ENCODE measurements at places on chromosomes 1 and 21.

GRCh38 chr1:77562596-77563150 lies 119.8 kb downstream of the ZZZ3 start:
- no peak for DNase-seq

DNA sequence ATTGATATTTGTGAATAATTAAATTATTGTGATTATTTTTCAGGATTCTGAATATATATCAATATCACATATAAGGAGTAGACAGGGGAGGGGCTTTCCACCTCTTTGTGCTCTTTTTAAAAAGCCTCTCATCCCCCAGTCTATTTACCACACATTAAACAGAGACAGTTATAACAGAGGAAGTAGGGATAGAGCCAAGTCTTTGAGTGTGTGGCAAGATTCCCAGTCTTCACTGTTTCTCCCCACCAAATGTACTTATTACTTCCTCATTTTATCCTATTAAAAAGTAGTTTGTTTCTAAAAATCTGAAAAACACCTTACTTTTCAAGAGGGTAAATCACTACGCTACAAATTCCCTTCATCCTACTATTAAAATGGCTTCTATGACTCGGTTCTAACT lies 46.7 kb downstream of the EPS15 start:
- DNase-seq: no peak

DNA sequence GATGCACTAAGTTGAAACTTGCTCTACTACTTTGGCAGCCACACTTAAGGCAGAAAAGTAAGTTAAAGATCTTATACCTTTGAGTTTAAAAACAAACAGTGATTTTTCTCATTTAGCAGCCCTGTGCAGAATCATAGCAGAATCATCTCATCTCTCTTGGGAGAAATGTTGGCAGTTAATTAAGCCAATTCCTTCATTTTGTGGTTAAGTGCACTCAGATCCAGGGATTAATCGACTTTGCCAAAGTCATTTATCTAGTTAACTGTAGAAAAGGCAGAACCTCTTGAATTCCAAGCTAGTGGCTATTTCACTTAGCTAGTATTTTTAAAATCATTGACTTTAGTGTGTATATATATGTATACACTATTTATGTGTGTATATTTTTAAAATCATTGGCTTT lies 125.0 kb downstream of the GPR52 start:
- DNase-seq: no peak

DNA sequence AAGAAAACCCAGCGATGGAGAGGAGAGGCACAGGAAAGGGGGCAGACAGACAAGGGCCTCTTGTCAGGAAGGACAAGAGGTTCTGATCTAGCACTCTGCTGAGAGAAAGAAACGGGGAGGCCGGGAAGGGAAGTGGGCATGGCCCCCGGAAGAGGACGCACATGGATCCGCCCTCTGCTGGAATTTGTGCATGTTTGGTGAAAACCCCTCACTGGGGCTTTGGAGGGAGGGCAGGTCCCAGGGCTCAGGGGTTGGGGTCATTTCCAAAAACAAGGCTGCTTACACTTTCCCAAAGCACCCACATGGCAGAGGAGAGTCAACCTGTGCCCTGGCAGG lies 32.4 kb upstream of the ECE1 start:
- no peak for DNase-seq

- DNase-seq: no peak
Observed at GRCh38 chr1:47241114-47242113, 9.4 kb upstream of the TAL1 start.

DNA sequence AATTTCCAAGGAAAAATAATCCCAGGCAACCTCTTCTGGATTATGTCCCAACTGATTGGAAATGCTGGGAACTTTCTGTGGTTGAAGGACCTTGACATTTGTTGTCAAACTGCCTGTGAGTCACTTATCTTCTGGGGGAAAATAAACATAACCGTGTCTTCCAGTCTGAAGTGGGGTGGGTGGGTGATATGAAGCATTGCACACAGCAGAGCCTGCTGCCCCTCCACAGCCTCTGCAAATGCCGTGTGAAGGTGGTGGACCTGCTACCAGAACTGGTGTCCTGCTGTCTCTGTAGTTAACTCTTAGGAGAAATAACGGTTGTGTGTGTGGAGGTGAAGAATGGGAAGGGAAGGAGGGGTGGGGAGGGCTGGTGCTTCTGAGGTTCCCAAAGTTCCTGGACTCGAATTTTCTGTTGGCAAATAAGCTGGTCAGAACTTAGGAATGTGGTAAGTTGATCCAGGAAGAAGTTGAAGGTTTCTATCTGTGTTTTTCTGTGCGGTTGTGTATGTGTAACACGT lies 23.2 kb downstream of the GALNT2 start:
- no peak for DNase-seq

- DNase-seq: no peak
Observed at GRCh38 chr1:12556368-12556930, 61.6 kb downstream of the DHRS3 start.

- no peak for DNase-seq
Observed at GRCh38 chr1:232385221-232385620, 244.7 kb downstream of the SIPA1L2 start.

DNA sequence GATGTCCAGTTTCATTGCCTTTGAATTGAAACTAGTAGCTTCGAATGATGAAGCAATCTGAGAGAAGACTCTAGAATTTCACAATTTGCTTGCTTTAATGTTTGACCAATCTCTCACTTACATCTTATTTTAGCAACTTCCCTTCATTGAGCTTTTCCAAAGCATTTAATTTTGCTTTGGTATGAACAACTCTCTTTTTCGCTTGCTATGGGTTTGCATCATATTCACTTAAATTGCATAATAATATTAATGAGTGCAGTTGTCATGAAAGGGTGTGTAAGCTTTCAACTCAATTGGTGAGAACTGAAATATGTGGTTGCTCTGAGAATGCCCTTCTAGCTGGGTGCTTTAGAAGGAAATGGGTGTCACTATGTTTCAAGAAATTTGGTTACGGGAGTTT lies 309.2 kb downstream of the HLX start:
- DNase-seq: no peak

GRCh38 chr1:81878538-81878937 lies 77.8 kb downstream of the ADGRL2 start:
- no peak for DNase-seq

DNA sequence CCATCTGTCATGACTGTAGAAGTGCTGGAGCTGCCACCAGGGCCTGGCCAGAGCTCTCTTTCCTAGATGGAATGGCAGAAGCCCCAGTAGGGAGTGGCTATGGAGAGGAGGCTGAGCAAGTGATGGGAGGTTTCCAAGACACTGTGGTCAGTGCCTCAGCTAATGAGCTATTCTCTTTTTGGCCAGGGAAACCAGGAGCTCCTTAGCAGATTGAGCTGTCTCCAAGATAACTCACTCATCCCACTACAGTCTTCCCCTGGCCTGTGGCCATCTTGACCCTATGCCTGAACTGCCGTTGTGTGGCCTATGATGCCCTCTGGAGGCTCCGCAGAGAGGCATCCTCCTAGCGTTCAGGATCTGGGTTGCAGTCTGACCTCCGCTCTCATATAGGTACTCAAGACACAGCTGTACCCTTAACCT lies 60.5 kb downstream of the ERI3 start:
- no peak for DNase-seq

DNA sequence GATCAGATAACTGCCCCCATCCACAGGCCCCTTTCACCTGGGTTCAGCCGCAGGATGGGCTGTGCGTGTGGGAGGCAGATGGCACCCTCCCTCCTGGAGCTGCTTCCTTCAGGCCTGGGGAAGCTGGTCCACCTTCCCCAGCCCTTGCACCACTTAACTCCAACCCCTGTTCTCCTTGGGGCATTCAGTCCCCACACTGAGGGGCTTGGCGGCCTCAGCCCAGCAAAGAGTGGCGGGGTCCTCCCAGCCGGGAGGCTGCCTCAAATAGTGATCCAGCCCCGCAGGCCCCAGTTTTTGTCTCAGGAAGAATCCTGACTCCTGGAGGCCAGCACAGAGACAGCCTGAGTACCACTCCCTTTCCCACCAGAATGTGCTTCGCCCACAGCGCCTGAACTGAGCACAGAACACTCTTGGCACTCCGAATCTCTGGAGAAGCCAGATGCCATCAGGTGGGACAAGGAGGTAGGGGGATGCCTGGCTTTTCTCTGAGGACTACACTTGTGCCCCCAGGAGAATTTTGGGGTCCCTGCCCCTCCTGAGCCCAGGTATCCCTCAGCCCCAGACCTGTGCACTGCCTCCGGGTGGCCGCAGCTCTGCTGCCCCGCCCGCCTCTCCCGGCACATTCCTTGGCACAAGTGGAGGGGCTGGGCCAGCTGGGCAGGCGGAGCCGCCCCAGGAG lies 936 bp downstream of the PAQR6 start:
- DNase-seq: no peak

- peak; percentile 75 for DNase-seq
Observed at GRCh38 chr1:25699500-25700143, 83.0 kb downstream of the MAN1C1 start.

All from heart right ventricle (tissue), 16 donors.